A549 treated with ZK216348 at 1 μM for 4 hours (cell line): ENCODE measurements at places on chromosomes 3 and 15. TPM values are rescaled to one million over a fixed set of nuclear protein-coding genes. Genes with fewer than 3 reads are reported as not detected.

BBS4 gene
- 14.0 to 23.0 TPM (median 17.4 TPM) in 5 replicates for total RNA-seq

CRYGS gene
- 0.27 to 0.81 TPM (median 0.43 TPM) in 5 replicates for total RNA-seq

SPSB4 gene
- 0.08 to 0.38 TPM (median 0.16 TPM) in 5 replicates for total RNA-seq

LMCD1 gene
- total RNA-seq = 59.3 to 69.5 TPM (median 66.2 TPM) in 5 replicates

DOCK3 gene
- 0.35 to 0.46 TPM (median 0.39 TPM) in 5 replicates for total RNA-seq

FBXO40 gene
- not detected in 5 replicates for total RNA-seq

PARP15 gene
- total RNA-seq = not detected in 5 replicates

PAQR5 gene
- 65.5 to 118 TPM (median 110 TPM) in 5 replicates for total RNA-seq

SLC28A2 gene
- not detected in 5 replicates for total RNA-seq

TAGLN3 gene
- total RNA-seq = not detected in 5 replicates

C3orf70 gene
- 0.02 to 0.04 TPM in 2 of 5 replicates, not detected in the others for total RNA-seq

GHSR gene
- total RNA-seq = not detected in 5 replicates

CADM2 gene
- 0.38 to 0.46 TPM in 2 of 5 replicates, not detected in the others for total RNA-seq

NOX5 gene
- total RNA-seq = 0.12 to 0.41 TPM (median 0.26 TPM) in 5 replicates

EFHB gene
- 0.53 to 1.6 TPM (median 0.75 TPM) in 5 replicates for total RNA-seq

GRM7 gene
- not detected in 5 replicates for total RNA-seq

DLEC1 gene
- total RNA-seq = 0.05 to 0.09 TPM in 2 of 5 replicates, not detected in the others

STOML1 gene
- total RNA-seq = 7.5 to 13.3 TPM (median 11.3 TPM) in 5 replicates

GATA2 gene
- total RNA-seq = 3.5 to 5.0 TPM (median 4.8 TPM) in 5 replicates

CTDSPL gene
- total RNA-seq = 10.2 to 14.7 TPM (median 13.3 TPM) in 5 replicates

COPG1 gene
- total RNA-seq = 75.7 to 93.8 TPM (median 81.5 TPM) in 5 replicates

PLCL2 gene
- 4.5 to 6.2 TPM (median 5.5 TPM) in 5 replicates for total RNA-seq

CHST2 gene
- 0.60 to 0.89 TPM (median 0.79 TPM) in 5 replicates for total RNA-seq

SLC22A13 gene
- 0.13 TPM in 1 of 5 replicates, not detected in the others for total RNA-seq

RASGRP1 gene
- 0.24 to 0.42 TPM (median 0.35 TPM) in 5 replicates for total RNA-seq

CHCHD4 gene
- total RNA-seq = 34.7 to 43.7 TPM (median 38.3 TPM) in 5 replicates

TMEM40 gene
- total RNA-seq = 0.12 to 0.81 TPM (median 0.40 TPM) in 4 of 5 replicates, not detected in the other

GOLGA8S gene
- total RNA-seq = 0.12 to 0.25 TPM (median 0.18 TPM) in 5 replicates

WDR93 gene
- 0.09 to 0.64 TPM (median 0.18 TPM) in 5 replicates for total RNA-seq

APOD gene
- total RNA-seq = 0.54 to 1.4 TPM (median 0.93 TPM) in 5 replicates

GOLGA6L26 gene
- not detected in 5 replicates for total RNA-seq

CDC25A gene
- total RNA-seq = 8.9 to 11.5 TPM (median 9.2 TPM) in 5 replicates

PARL gene
- total RNA-seq = 61.4 to 67.9 TPM (median 65.1 TPM) in 5 replicates

CHST13 gene
- 0.41 to 1.3 TPM (median 1.1 TPM) in 5 replicates for total RNA-seq

AGBL1 gene
- total RNA-seq = not detected in 5 replicates

PLA2G4D gene
- not detected in 5 replicates for total RNA-seq

TMEM158 gene
- total RNA-seq = 9.1 to 21.3 TPM (median 15.9 TPM) in 5 replicates

VEPH1 gene
- total RNA-seq = 0.27 to 0.44 TPM in 2 of 5 replicates, not detected in the others

NR2E3 gene
- total RNA-seq = 0.20 to 0.23 TPM in 2 of 5 replicates, not detected in the others

CMTM8 gene
- 7.7 to 13.8 TPM (median 12.9 TPM) in 5 replicates for total RNA-seq

CCDC14 gene
- 20.9 to 24.4 TPM (median 21.7 TPM) in 5 replicates for total RNA-seq

UBR1 gene
- 4.3 to 5.5 TPM (median 4.4 TPM) in 5 replicates for total RNA-seq

TMCO5A gene
- not detected in 5 replicates for total RNA-seq

LRRC31 gene
- total RNA-seq = not detected in 5 replicates

ZBED2 gene
- total RNA-seq = 0.19 to 0.43 TPM (median 0.26 TPM) in 5 replicates

GCSAM gene
- total RNA-seq = not detected in 5 replicates
